ENCODE measurements at places on chromosomes 13 and 19.

- no peak for DNase-seq
Observed at GRCh38 chr13:54841682-54842081, 1813.1 kb downstream of the OLFM4 start.

GRCh38 chr19:46847528-46847927, 3.1 kb downstream of the AP2S1 start:
- no peak for DNase-seq

DNA sequence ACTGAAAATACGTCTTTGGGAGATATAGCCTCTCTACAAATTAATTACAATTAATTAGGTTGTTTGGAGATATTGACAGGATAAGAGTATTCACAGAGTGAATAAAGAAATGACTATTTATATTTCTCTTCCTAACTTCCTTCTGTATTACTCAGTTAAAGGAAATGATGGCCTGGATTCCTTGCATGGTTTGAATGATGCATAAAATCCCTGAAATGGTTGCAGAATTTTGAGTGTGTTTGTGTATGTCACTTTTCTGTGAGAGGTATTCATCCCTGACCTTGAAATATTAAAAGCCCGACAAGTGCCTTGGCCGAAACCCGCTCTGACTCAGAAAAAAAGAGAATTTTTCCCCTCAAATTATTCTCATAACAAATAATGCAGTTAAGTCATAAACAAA, 90.0 kb downstream of the PDS5B start:
- no peak for DNase-seq

DNA sequence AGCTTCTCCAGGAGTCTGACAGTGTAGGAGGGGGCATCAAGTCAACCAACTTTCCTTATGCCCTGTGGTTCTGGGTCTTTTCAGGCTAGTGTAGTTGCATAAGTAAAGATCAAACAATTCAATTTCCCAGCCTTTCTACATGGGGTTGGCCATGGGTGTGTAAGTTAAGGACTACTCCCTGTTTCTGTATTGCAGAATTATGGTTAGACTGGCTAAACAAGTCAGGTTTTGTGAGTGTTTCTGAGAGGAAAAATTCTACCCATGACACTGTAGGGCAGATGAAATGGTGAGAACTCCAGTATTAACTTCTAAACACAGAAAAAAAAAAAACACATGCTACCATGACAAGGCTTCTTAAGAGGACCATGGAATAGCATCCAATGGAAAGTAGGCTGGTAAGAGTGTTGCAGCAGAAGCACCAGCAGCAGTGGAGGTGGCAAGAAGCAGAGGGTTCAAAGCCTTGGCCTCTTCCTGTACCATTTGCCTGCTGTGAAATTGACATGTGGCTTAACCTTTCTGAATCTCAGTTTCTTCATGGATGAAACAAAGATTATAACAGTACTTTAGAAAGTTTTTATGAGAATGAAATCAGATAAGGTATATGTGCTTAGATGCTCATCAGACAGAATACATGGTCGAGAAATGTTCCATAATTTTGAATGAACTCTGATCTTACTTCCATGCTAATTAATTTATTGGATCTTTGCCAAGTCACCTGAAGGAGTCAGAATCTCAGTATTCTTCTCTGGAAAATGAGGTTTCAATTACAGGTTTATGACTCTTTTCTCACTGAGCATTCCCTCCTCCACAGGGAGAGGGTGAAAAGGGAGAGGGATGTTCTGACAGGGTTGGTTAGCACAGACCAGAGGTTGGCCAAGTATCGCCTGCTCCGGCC, 11.4 kb upstream of the SCEL start:
- DNase-seq, result no peak

- DNase-seq, result no peak
Observed at GRCh38 chr13:66859078-66859477, 371.1 kb downstream of the PCDH9 start.

DNA sequence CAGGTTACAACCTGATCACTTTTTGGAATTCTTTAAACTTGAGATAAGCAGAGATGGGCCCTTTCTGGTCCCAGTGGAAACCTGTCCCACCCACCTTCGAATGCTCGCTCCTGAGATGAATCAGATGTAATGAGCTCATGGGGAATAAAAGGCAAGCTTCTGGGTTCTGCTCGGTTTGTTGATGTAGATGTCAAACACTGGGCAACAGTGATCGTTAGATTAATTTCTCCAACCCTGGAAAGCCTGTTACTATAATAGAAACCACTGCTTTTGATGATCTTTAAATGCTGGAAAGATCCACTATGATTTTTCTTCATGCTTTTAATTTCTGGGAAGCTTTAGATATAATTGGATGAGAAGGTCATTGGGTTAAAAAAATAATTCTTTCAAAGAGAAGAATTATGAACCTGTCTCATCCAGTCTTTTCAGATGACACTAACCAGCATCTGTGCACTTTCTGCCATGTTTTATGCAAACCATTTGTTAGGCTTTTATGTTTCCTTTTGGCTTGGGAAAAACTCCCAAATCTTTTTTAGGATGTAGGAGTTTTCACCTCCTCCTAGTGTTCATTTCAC, 49.3 kb downstream of the B3GLCT start:
- DNase-seq, result no peak

DNA sequence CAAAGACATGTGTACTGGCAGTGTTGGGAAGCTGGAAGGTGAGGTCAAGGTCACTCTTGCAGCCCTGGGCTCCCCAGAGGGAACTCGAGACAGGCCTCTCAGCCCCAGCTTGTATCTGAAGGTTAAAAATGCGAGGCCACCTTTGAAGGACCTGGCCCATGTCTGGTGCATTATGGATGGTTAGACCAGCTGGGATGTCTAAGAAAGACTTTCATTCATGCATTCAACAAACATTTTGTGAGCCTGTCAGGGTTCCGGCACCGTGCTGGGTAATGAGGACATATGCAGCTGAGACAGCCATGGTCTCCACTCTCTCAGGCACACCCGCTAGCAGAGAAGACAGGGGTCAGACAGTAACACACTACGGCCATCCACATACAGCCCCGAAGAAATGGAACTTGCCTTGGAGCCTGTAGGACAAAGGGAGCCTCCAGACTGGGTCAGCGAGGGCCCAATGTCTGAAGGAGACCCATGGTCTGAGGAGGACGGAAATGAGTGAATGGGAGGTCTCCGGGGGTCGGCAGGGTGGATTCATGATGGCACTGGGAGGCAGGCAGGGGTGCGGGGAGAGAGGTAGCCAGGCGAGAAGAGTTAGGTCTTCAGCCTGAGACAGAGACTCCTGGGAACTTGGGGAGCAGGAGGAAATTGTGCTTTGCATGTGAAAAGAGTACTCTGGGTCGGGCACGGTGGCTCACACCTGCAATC, 19.0 kb downstream of the VSTM2B start:
- DNase-seq, result no peak

- no peak for DNase-seq
Observed at GRCh38 chr13:75458696-75459422, 23.1 kb downstream of the TBC1D4 start.

DNA sequence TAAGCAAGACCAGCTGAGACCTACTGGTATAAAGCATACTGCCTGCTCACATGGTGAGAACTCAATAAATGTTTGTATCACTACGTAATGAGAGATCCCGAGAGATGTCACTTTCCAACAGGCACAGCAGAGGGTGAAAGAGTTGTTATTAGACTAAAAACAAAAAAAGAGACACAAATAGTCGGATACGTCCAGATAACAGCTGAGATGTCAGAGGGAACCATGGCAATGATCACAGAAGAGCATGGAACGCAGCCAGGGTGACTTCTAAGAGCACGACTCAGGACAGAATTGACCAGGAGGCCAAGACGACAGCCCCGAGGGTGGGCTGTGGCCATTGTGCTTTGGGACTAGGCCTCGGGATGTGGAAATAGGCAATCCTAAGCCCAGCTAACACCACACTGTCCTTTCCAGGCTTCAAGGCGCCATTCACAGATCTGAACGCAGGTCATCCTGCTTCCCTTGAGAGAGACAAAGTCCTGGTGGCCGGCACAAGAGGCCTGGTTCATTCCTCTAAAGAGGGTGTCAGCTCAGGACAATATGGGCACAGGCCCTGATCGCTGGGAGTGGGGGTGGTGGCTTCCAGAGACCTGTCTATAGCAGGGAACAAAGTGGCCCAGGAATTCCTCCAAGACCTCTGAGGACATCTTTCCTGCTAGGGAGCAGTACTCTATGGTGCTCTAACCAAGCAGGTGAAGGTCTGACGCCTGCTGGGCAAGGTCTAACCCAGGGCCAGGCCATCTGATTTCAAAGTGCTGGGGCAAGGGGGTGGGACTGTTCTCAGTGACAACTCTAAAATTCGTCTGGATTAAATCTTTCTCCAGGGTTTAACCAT, 3.2 kb downstream of the SH3GL1 start:
- DNase-seq, result no peak

- peak; percentile 51 for DNase-seq
Observed at GRCh38 chr19:6802336-6803035, 30.0 kb downstream of the VAV1 start.

DNA sequence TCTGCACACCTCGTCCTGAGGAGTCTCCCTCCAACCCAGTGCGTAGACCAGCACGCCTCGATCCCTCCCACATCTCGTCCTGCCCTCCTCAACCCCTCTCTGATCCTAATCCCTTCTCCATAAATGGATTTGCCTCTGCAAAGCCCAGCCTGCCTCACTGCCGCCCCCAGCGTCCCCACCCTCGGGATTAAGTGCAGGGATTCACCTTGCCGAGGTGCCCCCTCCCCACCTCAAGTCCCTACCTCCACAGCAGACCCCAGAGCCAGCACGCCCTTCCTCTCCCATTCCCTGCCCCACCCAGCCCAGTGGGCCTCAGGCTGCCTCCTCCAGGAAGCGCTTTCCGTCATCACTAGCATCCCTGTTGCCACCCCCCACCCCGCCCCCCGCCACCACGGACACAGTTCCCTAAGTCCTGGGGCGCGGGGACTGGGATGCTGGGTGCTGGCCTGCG, 4.0 kb downstream of the KLF16 start:
- no peak for DNase-seq

- DNase-seq, result no peak
Observed at GRCh38 chr19:17926044-17926443, 6.8 kb upstream of the CCDC124 start.

GRCh38 chr13:26882731-26883130, 122.1 kb upstream of the GPR12 start:
- DNase-seq, result no peak

GRCh38 chr13:50229960-50230661, 214.9 kb downstream of the KCNRG start:
- DNase-seq, result no peak

DNA sequence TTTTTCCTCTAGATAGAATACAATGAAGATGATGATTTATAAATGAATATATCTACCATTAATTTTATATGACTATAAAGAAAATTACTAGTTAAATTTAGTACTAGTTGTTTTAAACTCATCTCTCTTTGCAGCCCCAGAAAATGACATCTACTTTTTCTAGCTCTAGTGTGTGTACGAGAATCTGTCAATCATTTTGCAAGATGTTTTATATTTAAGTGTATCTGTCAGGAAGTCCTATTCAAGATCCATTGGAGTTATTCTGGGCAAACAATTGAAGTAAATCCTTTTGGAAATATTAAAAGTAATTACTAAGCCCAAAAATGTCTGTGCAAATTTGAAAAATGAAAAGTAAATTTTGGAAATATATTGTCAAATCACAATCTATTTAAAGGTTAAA, 144.3 kb upstream of the PCDH9 start:
- no peak for DNase-seq

DNA sequence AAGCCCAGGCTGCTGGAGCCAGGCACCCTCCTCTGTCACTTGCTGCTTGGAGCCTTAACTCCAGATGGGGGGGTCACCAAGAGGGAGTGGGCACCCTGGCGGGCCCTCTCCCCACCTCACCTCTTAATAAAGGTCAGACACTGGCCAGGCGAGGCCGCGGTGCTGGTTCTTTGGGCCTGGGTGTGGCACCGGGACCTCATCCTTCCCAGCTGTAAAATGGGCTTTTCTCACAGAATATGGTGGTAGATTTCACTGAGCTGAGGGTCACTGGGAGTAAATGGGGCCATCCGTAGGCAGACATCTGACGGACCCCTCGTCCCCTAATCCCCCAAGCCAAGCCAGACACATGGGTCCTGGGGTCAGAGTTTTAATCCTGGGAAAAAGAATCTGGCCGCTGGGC, 14.9 kb downstream of the STAP2 start:
- no peak for DNase-seq

DNA sequence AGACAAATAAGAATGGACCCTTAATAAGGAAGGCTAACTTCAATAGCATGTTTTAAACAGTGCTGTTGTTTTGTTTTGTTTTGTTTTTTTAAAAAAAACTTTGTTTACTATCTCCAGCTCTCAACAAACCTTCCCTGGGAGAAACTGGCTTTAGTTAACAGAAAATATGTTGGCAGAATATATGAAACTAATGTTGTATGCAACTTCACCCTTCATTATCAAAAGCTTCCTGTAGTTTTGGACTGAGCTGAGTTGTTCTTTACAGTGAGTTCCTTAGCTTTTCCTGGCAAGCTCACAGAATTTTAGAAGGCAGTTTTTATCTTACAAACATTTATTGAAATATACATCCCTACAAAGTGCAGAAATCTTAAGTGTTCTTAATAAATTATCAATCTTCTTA, 2480.7 kb upstream of the PCDH20 start:
- no peak for DNase-seq

DNA sequence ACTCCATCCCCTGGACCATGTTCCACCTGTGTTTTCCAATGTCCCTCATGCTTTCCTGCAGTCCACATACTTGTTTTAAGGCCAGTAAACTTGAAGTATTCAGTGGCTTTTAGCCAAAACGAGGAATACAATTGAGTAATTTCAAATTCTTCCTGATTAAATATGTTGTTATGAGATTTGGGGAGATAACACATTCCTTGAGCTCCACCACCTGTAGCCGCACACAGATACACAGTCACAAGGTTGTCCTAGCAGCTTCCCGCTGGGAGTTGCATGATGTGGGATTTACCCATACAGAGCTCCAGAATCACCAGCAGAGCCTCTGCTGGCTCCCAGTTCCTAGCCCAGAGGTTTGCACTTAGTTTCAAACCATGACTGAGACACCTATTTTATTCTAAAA, 53.6 kb upstream of the FRY start:
- DNase-seq, result no peak

DNA sequence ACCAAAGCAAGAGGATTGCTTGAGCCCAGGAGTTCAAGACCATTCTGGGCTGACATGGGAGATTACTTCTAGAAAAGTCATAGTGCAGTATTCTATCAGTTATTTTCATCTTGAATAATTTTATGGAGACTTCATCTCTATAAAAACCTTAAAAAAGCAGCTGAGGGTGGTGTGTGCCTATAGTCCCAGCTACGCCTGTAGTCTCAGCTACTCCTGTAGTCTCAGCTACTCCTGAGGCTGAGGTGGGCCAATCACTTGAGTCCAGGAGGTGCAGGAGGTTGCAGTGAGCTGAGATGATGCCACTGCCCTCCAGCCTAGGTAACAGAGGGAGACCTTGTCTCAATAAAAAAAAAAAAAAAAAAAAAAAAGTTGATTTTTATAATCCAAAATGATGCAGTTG, 22.1 kb upstream of the KCTD4 start:
- no peak for DNase-seq

DNA sequence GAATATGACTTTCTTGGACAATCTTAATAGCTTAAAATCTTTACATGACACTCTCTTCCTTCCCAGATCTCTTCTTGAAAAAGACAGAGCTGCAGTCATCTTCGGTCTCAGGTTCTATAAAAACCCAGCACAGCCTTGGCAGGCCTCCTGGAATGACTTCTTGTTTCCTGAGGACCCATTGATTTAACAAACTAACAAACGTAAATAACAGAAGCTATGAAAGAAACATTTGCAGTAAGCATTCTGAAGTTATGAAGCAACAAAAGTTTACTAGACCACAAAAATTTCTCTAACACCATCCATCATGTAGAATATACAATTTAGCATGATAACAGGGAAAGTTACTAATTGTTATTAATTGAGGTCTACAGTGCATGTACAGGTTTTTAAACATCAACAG, 62.8 kb upstream of the STARD13 start:
- no peak for DNase-seq

- DNase-seq, result no peak
Observed at GRCh38 chr13:94711561-94712286, 621 bp downstream of the SOX21 start.

Measured in activated CD4-positive, alpha-beta T cell treated with anti-CD3 and anti-CD28 coated beads, Interleukin-2, amount 50 U/mL, for 1 hour (primary cell).